ENCODE measurements at places on chromosomes 16 and 17.

- no peak for DNase-seq
- no peaks in the 10 kb centered on the region for H3K27me3 ChIP-seq
- no peak overlapping the region for H3K4me3 ChIP-seq
- H3K36me3 ChIP-seq = no peaks in the 10 kb centered on the region
- H3K4me1 ChIP-seq = peaks cover 2% of the 10 kb centered on the region
Measured at GRCh38 chr17:69350911-69351310, 24.0 kb upstream of the ABCA5 start.

- no peak overlapping the region for H3K27ac ChIP-seq
- no peak for DNase-seq
- no peaks in the 10 kb centered on the region for H3K4me1 ChIP-seq
- no peaks in the 10 kb centered on the region for H3K36me3 ChIP-seq
Measured at GRCh38 chr17:34354637-34355036, 1.6 kb upstream of the CCL13 start.

GRCh38 chr17:31574458-31574857, 183.0 kb downstream of the RAB11FIP4 start:
- H3K4me3 ChIP-seq = no peak overlapping the region
- H3K4me1 ChIP-seq = peaks cover 19% of the 10 kb centered on the region
- no peaks in the 10 kb centered on the region for H3K27me3 ChIP-seq
- no peak overlapping the region for H3K27ac ChIP-seq
- H3K36me3 ChIP-seq = no peaks in the 10 kb centered on the region

- H3K4me1 ChIP-seq = no peaks in the 10 kb centered on the region
- H3K27ac ChIP-seq = no peak overlapping the region
- H3K36me3 ChIP-seq = peaks cover 4% of the 10 kb centered on the region
- DNase-seq = no peak
Measured at GRCh38 chr17:60750640-60751039, 73.0 kb downstream of the BCAS3 start.

- H3K4me3 ChIP-seq = no peak overlapping the region
- H3K27ac ChIP-seq = no peak overlapping the region
- H3K36me3 ChIP-seq = no peaks in the 10 kb centered on the region
- DNase-seq = no peak
- H3K27me3 ChIP-seq = peaks cover 32% of the 10 kb centered on the region
- peaks cover 19% of the 10 kb centered on the region for H3K4me1 ChIP-seq
Measured at GRCh38 chr17:38600416-38600815, 5.3 kb downstream of the SRCIN1 start.

GRCh38 chr17:49557312-49558024, 18.2 kb upstream of the NXPH3 start:
- no peak for DNase-seq
- no peaks in the 10 kb centered on the region for H3K4me1 ChIP-seq
- H3K27me3 ChIP-seq = peaks cover 26% of the 10 kb centered on the region
- H3K4me3 ChIP-seq = no peak overlapping the region
- H3K36me3 ChIP-seq = no peaks in the 10 kb centered on the region
- H3K27ac ChIP-seq = no peak overlapping the region

DNA sequence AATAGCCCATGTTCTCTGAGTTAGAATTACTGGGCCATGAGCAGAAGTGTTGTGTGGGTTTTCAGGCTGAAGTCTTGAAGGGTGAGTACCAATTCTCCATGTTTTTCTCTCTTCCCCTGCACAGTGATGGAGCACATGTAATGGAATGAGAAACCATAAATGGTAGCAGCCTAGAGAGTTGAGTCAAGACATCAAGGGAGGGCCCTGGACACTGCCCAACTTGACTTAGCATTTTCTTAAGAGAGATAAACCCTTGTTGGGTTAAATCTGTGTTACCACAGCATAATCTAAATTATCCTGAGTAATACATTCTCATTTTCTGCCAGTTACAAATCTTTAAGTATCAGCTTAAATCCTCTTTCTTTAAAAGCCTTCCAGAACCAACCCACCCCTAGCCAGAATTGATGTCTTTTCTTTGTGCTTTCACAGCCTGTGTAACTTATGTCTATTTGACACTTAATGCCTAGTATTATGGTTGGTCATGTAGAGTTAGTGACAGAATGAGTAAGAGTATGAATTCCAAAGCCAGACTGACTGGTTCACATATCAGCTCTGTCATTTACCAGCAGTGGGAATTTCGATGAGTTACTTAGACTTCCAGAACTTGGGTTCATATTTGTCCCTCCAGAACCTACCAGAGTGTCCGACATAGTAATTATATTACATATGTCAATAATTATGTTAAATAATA, 27.0 kb upstream of the RGS9 start:
- H3K4me1 ChIP-seq = peaks cover 13% of the 10 kb centered on the region
- no peak overlapping the region for H3K4me3 ChIP-seq
- no peaks in the 10 kb centered on the region for H3K36me3 ChIP-seq
- no peaks in the 10 kb centered on the region for H3K27me3 ChIP-seq
- no peak for DNase-seq

- peak overlapping the region; percentile 11 for H3K27ac ChIP-seq
- H3K36me3 ChIP-seq = peaks cover 4% of the 10 kb centered on the region
- no peaks in the 10 kb centered on the region for H3K27me3 ChIP-seq
- H3K4me3 ChIP-seq = no peak overlapping the region
- no peak for DNase-seq
Measured at GRCh38 chr17:17570798-17571716, 20.5 kb downstream of the PEMT start.

- peaks cover 20% of the 10 kb centered on the region for H3K4me1 ChIP-seq
- peaks cover 13% of the 10 kb centered on the region for H3K36me3 ChIP-seq
- no peak overlapping the region for H3K27ac ChIP-seq
Measured at GRCh38 chr17:65914784-65915342, 277.1 kb downstream of the CEP112 start.

GRCh38 chr16:25855063-25855462, 163.3 kb downstream of the HS3ST4 start:
- H3K36me3 ChIP-seq = no peaks in the 10 kb centered on the region
- H3K4me1 ChIP-seq = no peaks in the 10 kb centered on the region
- no peak for DNase-seq
- no peak overlapping the region for H3K27ac ChIP-seq

GRCh38 chr17:1474402-1475189, 17.9 kb downstream of the MYO1C start:
- no peak overlapping the region for H3K4me3 ChIP-seq
- H3K36me3 ChIP-seq = peaks cover 6% of the 10 kb centered on the region
- H3K27ac ChIP-seq = no peak overlapping the region
- no peak for DNase-seq
- H3K27me3 ChIP-seq = no peaks in the 10 kb centered on the region
- no peaks in the 10 kb centered on the region for H3K4me1 ChIP-seq

DNA sequence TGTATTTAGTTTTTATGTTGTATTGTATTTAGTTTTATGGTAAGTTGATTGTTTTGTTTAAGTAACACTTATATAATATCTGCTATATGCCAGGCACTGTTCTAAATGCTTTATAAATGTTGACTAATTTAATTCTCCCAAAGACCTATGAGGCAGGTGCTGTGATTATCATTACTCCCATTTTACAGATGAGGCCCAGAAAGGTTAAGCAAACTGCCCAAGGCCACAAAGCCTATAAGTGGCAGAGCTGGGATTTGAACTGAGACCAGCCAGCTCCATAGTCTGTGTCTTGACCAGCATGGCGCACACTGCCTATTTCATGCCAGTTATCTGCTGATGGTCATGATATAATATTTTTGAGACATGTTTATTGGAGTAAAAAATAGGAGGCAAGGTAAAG, 24.0 kb downstream of the IL21R start:
- no peak for DNase-seq
- H3K27me3 ChIP-seq = no peaks in the 10 kb centered on the region
- no peak overlapping the region for H3K27ac ChIP-seq
- no peaks in the 10 kb centered on the region for H3K4me1 ChIP-seq

DNA sequence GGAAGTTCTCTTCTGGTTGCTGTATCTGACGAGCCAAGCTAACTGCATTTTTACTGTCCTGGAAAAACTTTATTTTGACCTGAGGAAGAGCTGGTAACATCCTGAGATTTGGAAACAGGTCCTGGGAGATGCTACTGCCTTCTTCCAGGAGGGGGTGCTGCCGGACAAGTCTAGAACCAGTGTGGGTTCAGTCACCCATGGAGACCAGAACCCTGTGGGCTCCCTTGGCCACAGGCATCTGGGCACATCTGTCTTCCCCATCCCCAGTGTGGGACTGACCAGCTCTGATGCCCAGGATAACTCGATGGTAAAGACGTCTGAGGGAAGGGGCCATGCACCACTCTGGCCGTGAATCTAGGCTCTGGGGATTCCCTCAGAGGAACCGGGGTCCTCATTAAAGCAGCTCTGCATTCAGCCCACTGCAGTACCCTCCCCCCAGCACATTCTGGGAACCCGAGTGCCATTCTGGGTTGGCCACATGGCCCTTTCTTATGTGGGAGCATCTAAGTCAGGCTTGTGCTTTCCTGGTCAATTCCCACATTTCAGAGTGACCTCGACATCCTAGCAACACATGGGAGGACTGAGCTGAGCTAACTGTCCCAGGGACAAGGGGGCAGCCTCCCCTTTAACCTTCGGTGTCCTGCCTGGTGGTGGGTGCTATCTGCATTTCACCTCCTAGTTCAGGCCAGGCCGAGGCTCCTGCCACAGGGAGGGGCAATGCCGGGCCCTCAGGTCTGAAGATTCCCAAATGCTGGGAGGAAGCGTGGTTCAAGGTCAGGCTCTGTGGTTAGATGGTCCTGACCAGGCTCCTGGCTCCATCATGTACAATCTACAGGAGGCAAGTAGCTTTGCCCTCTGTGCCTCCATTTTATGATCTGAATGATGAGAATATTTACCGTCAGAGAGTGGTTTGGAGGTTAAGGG, 6.4 kb downstream of the C16orf86 start:
- H3K4me1 ChIP-seq = peaks cover under 1% of the 10 kb centered on the region
- H3K36me3 ChIP-seq = no peaks in the 10 kb centered on the region
- no peak overlapping the region for H3K27ac ChIP-seq
- H3K4me3 ChIP-seq = no peak overlapping the region
- DNase-seq = no peak

DNA sequence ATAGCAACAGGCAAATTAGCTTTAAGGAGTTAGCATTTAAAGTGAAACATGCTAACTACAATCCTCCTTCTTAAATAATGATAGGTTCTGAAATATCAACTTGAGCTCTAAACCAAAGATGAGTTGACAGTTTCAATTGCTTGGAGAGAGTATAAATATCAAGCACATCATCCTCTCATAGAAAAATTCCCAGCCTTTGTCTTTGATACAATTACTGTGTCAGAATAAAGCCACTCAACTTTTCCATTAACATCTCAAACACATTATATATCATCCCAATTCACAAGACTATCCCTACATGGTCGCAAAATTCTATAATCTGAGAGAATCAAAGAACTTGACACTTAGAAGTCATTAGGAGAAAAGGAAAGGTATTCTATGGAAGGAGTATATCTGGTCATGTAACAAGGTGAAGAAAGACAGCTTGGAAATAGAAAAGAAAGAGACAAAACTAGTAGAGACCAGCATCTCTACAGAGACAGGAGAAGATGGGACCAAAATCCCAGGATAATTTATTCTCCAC, 189.8 kb downstream of the CEP112 start:
- H3K4me3 ChIP-seq = no peak overlapping the region
- H3K27ac ChIP-seq = no peak overlapping the region
- no peaks in the 10 kb centered on the region for H3K4me1 ChIP-seq
- DNase-seq = no peak

GRCh38 chr17:7831233-7831632, 2.8 kb upstream of the KDM6B start:
- H3K4me1 ChIP-seq = peaks cover 14% of the 10 kb centered on the region
- no peak overlapping the region for H3K27ac ChIP-seq
- H3K36me3 ChIP-seq = no peaks in the 10 kb centered on the region

DNA sequence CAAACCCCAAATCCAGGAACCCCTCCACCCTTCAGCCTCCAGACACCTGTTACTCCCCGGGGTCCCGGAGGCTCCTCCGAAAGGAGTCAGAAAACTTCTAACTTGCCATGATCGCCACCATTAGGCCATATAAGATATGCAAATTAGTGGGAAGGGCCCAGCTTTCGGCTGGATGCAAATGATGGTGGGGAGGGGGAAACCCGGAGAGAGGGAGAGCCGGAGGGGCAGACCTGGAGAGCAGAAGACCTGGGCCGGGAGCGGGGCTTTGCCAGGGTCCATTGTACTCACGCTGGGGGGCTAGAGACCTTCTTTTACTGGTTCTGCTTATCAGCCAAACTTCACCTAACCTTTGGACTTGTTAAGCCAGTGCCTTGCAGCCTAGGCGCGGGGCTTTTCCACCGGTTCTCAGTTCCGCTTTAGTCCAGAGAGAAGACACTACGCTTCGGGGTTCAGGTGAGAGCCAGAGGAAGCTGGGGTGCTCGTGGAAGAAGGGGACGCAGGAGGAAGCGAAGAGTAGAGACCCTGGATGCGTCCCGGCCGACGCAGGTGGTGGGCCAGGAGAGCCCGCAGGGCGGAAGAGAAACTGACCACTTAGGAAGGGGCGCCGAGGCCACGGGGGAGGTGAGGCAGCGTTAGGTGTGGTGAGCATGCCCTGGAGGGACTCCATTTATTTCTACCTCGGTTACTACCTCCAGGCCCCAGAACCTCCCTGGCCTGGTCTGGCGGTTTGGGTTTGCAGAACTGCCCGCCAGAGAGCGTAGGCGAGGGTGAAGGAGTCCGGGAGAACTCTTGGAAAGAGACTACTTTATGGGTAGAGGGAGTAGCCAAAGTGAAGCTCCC, at the start of gene HNF1B:
HNF1B (minus strand) TSS at position 99 of the 840 bp plus-strand sequence. CDS start 175 bp downstream, outside the sequence.
- H3K4me3 ChIP-seq = peak within 1 kb of the TSS; percentile 97
- H3K27me3 ChIP-seq = no peaks in the 10 kb centered on the region
- H3K27ac ChIP-seq = peak within 1 kb of the TSS; percentile 98
- H3K4me1 ChIP-seq = peaks cover 34% of the 10 kb centered on the region
- peak; percentile 58 for DNase-seq

GRCh38 chr17:63956296-63956920, 16.3 kb downstream of the SCN4A start:
- H3K4me3 ChIP-seq = no peak overlapping the region
- no peak for DNase-seq
- H3K36me3 ChIP-seq = no peaks in the 10 kb centered on the region
- no peak overlapping the region for H3K27ac ChIP-seq

- DNase-seq = peak; percentile 27
- no peak overlapping the region for H3K4me3 ChIP-seq
- H3K27ac ChIP-seq = peak overlapping the region; percentile 41
- H3K27me3 ChIP-seq = peaks cover 7% of the 10 kb centered on the region
- no peaks in the 10 kb centered on the region for H3K36me3 ChIP-seq
Measured at GRCh38 chr17:82231562-82232321, 2.9 kb downstream of the SLC16A3 start.

GRCh38 chr17:73867056-73867455, 222.8 kb upstream of the SDK2 start:
- H3K36me3 ChIP-seq = no peaks in the 10 kb centered on the region
- H3K27me3 ChIP-seq = peaks cover 21% of the 10 kb centered on the region
- no peak overlapping the region for H3K4me3 ChIP-seq

DNA sequence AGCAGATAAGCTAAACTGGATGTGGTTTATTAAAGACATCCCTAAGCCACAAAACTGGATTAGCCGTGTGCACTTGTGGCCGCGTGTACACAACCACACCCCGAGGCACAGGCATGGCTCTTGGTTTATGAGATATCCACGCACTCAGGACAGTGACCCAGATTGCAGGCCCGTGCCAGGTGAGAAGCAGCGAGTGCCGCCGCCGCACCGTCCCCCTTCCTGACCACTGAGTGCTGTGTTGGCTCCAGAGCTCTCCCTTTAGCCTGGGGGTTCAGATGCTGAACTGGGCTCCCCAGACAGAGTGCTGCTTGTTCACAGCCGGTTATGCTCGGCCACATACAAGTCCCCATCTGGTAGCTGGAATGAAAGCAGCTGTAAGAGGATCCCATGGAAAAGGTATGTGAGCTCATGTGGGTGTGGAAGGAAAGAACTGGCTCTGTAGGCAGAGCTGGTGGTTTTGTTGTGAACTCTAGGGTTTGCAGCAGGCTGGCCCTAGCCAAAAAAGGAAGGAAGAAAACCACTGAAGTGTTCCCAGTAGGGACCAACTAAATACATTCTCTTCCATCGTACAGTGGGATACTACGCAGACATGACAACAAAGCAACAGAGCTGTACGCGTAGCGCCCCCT, 29.5 kb downstream of the KNOP1 start:
- no peak overlapping the region for H3K27ac ChIP-seq
- no peak for DNase-seq
- no peaks in the 10 kb centered on the region for H3K27me3 ChIP-seq
- no peak overlapping the region for H3K4me3 ChIP-seq

Measured in progenitor cell of endocrine pancreas (in vitro differentiated cells).